ENCODE measurements at places on chromosomes 6 and 20. TPM values are rescaled to one million over a fixed set of nuclear protein-coding genes. Genes with fewer than 3 reads are reported as not detected.

Gene CDH4
- 0.18 TPM for total RNA-seq

Gene LY6G6D
- total RNA-seq: not detected

Gene SAMD3
- 6.4 TPM for total RNA-seq

Gene REV3L
- total RNA-seq: 20.1 TPM

Gene PRRC2A
- 262 TPM for total RNA-seq

Gene TGM2
- not detected for total RNA-seq

- no peak for DNase-seq
These were observed 21.7 kb upstream of the BHLHE23 start for GRCh38 chr20:63028461-63028921.

DNA sequence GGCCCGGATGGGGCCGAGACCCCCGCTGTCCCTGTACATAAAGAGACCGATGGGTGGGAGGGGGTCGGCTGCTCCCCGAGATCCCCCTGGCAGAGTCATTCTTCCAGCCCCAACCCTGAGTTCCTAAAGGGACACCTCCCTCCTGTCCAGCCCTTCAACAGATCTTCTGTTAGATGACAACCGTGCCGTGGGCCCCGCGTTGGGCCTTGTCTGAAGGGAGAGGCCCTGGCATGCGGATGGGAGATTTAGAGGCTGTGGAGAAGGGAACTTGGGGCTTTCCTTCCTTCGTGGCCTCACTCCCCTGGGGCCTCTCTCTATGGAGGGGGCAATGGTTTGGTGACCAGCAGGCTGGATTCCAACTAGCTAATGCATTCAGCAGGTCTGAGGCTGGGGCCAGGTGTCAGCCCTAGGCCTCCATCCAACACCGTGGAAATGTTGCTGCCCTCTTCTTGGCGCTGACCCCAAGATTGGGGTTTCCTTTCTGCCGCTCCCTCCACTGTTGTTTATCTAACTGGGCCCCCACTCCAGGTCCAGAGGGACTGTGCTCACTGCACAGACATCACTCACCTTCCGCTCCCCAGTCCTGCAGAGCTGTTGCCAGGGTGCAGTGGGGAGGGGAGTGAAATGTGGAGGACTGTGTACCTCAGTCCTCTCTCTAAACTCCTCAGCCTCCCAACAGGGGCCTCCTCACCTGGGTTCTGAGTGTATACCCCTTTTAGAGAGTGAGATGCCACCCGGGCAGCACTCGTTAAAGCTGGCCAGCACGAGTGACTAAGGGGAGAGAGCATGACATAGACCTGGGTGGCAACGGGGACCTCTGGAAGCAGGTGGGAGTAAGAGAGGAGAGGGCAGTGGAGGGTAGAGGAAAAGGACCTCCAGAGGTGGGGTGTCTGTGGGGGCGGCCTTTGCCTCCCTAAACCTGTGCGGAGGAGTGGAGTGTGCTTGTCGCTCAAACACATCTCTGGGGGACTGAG, 6.7 kb downstream of the TMEM151B start:
- no peak for DNase-seq

- DNase-seq: peak; percentile 66
These were observed 46.0 kb upstream of the PTPN1 start for GRCh38 chr20:50464026-50464724.

DNA sequence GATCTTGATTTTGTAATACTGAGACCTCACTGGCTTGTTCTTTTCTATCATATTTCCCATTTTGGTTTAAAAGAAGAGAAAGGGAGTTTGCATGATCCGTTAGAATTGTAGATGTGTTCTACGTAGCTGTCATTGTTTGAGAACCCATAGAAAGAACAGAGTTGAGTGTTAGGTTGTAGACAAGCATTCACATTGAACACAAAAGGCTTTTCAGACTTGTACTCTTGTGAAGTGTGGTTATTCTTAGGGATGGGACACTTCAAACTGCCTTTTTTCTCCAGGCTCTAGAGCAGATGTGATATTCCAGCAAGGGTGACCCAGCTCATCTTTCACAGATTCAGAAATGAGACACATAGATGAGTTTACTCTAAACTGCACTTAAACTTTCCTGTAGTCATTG, 19.9 kb downstream of the FOXO3 start:
- DNase-seq: no peak

- DNase-seq: no peak
These were observed 55.9 kb downstream of the YTHDF1 start for GRCh38 chr20:63159826-63160640.

- DNase-seq: no peak
These were observed 644.1 kb downstream of the C6orf118 start for GRCh38 chr6:164665328-164665727.

- no peak for DNase-seq
These were observed 35.9 kb downstream of the FOXC1 start for GRCh38 chr6:1645466-1646185.

- no peak for DNase-seq
These were observed 17.7 kb upstream of the CDH4 start for GRCh38 chr20:61234224-61234890.

- no peak for DNase-seq
These were observed 71.8 kb downstream of the FOXF2 start for GRCh38 chr6:1461207-1461606.

DNA sequence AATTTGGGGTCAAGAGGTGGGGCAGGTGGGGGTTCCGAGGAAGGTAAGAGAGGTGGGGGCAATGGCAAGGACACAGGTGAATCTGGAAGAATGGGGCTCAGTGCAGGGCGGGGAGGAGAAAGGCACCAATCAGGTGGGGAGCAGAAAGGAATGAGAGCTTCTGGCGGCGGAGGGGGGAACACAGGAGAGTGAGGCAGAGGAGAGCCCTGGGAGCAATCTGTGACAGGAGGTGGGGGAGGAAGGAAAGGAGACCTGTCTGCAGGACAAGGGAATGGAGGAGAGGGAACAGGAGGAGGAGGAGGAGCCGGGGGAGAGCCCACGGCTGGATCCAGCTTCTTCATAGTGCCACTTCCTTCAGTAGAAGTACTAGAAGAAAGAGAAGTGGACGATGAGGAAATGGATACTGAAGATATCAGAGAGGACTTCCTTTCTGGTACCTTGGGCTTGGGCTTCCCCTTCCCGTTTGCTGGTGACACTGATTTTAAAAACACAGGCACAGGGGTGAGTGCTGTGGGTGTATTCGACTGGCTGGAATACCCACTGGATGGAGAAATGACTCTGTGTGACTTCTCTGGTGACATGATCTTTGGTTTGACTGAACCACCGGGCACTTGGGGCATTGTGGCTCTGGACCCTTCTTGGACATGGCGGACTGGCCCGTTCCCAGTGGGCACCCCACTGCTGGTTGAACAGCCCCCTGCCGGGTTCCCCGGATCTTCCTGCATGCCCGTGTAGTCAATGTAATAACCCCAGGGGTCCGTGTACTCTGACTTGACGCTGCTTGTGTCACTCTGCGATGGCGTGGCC, 27.4 kb downstream of the HEBP2 start:
- no peak for DNase-seq

GRCh38 chr20:18585134-18585533, 2.7 kb upstream of the DTD1 start:
- DNase-seq: no peak

GRCh38 chr20:11907621-11908020, 10.1 kb upstream of the BTBD3 start:
- no peak for DNase-seq

DNA sequence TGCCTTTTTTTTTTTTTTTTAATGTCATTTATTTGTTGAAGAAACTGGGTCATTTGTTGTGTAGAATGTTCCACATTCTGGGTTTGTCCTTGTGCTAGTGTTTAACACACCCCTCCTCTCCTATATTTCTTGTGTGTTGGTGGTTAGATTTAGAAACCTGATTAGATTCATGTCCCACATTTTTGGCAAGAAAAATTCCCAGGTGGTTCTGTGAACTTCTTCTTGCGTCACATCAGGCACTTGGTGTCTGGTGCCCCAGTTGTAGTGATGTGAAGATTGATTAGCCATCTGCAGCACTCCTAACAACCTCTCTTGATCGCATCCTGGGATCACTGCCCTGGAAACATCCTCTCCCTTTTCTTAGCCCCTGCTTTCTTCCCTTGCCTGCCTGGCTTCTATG, 7.8 kb downstream of the PIGT start:
- DNase-seq: no peak

DNA sequence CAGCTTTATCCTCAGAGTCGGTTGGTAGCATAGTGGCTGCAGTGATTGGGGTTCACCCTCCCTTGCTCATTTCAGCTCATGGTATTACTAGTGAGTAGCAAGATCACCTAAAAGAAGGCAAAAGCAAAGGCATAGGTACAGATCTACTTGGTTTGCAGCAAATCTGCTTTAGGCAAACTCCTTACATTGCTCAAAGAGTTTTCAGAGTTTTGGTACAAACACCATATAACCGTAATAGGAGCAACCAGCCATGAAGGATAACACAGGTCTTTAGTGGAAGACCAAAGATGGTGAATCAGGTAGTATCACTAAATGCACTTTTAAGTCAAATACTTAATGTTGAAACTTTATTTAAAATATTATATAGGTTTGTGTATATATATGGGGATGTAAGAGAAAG, 172.9 kb downstream of the ARID1B start:
- DNase-seq: no peak
